ENCODE measurements at places on chromosomes 1 and 21. TPM values are rescaled to one million over a fixed set of nuclear protein-coding genes. Genes with fewer than 3 reads are reported as not detected.

DNA sequence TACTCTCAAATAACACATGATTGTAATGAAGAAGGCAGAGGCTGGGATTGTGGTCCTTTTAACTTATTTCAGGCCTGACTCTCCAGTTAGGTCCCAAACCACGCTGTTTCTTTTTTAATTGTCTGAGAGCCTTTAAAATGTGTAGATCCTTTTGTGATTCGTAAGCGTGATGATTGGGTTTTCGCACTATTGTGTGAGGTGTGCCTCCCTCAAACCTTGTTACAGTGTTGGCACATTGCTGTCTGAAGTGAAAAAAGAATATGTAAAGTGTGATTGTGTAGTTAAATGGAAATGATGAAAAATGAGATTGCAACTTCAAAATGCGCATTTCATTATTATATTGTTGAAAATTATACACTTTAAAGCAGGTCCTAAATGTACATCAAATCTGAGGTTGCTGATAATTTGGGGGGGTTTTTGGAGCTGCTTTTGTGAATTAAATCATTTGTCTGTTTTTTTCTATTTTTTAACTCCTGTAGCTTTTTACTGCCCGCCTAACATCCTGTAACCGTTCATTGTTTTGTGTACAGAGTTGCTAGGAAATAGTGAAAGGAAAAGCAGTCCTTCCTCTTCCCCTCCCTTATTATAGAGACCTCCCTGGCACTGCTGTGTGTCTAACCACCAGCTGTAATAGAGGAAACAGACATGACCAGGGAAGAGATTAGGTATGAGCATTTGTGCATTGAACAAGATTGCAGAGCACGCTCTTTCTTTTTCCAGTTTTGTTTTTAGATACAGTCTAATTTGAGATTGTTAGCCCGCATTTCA is 43.3 kb downstream of the IARS2 start:
- DNase-seq, result no peak

- DNase-seq, result peak; percentile 89
Observed at GRCh38 chr1:39959651-39960333, 4.8 kb downstream of the MFSD2A start.

DNA sequence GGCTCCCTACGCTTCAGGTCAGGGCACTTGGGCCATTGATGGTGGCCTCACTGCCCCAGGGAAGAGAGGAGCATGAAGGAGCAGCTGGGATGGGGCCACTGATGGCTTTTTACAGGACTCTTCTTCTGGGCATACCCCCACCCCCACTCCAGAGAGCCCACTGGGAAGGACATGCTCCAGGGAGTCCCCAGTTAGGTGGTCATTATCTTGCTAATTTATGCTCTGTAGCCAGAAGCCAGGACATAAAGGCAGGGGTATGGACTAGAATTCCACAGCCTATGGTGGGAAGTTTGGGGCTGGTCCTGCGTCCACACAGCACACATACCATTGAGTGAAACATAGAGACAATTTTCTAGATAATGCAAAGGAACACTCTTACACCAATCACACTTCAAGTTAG is 8.8 kb upstream of the GRIK3 start:
- DNase-seq, result no peak

DNA sequence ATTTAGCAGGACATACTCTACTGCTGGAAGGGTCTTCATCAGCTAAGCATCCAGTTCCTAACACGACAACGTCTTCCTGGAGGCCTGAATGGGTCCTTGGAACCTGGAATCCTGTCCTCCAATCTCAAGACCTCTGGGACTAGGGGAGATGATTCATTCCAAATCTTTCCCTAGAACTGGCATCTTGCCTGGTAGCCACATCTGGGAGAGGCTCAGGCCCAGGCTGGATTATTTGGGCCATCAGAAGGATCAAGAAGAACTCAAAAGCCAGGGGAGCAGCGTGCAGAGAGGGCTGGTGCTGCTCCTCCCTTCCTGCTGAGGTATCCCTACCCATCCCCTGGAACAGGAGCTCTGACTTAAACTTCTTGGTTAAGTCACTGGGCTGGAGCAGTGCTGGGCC is 2.8 kb upstream of the PHLDA3 start:
- no peak for DNase-seq

GRCh38 chr21:42704861-42705260 is 51.4 kb downstream of the PDE9A start:
- DNase-seq, result no peak

SELP gene
- total RNA-seq, result 0.70 TPM

TMPRSS15 gene
- not detected for total RNA-seq

Measured in right lobe of liver (tissue), 6 donors.